ENCODE measurements at places on chromosomes 6 and 20.
A peak's percentile ranks its signal among the peaks of the same experiment; 100 is the strongest.

DNA sequence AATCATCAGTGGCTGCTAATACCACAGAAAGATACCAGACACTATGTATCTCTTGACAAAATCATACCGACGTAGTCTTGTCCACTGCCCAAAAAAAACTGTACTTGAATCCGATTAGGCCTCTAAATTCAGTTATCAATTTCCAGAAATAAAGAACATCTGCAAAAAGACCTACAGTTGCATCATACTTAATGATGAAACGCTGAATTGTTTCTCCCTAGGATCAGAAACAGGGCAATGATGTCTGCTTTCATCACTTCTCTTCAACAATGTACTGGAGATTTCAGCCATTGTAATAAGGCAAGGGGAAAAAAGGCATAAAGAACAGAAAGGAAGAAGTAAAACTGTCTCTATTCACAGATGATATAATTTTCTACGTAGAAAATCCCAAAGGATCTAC, 152.0 kb downstream of the TASP1 start:
- no peak for DNase-seq

DNA sequence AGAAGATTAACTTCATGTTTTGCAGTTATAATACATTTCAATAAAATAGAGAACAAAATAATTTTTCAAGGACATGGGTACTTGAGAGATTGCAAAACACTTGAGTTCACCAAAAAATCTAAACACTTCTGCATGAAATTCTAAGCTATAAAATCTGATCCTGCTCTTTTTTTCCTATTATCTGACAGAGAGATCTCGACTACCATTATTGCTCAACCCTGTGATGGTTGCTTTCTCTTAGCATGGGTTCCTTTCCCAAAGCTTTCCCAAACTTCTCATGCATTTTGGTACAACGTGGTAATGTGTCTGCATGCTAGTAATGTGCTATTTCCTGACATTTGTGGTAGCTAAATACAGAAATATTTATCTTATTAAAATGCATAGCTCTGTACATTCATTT, 1243.1 kb upstream of the ADGRB3 start:
- DNase-seq, result no peak

- peak; percentile 26 for DNase-seq
Observed at GRCh38 chr6:99933129-99933528, 60.9 kb downstream of the MCHR2 start.

GRCh38 chr6:156781861-156782631, 4.9 kb downstream of the ARID1B start:
- DNase-seq, result no peak

DNA sequence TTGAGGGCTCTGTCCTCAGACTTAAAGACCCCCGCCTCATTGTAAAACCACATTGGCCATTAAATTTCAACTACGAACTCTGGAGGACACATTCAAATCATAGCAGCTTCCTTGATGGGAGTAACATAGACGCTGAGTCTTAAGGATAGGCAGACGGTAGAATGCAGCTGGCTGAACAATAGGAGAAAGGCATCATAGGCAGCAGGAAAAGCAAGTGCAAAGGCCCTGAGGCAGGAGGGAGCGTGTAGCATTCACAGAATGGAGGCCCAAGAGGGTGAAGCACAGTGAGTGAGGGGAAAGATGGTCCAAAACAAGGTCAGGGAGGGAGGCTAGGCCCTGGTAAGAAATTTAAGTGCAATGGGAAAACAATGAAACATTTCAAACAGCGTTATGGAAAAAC, 8.6 kb upstream of the PFDN4 start:
- DNase-seq, result no peak

DNA sequence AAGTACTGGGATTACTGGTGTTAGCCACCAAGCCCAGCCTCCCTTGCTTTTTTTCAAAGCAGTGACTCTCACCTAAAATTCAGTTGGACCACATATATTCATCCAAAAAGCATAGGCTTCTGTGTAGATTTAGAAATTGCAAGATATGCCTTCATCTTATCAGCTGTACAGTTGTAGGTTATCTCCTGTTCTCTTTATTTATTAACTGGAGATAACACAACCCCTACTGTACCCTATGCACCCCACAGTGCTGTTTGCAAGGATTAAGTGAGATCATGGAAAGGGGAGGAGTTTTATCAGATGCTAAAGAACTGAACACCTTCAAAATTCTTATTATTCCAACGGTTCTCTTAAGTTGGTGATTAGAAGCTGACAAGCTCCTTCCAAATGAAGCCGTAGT, 164.4 kb upstream of the JARID2 start:
- no peak for DNase-seq

DNA sequence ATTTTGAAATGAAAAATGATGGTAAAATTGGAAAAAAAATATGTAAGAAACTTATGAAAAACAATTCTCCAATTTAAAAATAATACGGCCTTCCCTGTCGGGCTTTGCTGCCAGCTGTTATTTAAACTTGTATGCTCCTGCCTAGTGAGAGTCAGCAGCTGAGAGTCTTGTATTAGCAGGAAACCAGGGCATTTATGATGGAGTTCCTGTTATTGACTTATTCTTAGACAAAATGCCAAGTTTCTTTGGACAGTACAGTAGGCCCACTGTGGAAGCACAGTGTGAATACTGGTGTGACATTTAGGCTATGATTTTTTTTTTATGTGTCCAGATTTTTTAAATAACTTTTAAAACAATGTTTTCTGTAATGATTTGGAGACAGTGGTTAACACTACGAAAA, 42.1 kb downstream of the GMDS start:
- no peak for DNase-seq

DNA sequence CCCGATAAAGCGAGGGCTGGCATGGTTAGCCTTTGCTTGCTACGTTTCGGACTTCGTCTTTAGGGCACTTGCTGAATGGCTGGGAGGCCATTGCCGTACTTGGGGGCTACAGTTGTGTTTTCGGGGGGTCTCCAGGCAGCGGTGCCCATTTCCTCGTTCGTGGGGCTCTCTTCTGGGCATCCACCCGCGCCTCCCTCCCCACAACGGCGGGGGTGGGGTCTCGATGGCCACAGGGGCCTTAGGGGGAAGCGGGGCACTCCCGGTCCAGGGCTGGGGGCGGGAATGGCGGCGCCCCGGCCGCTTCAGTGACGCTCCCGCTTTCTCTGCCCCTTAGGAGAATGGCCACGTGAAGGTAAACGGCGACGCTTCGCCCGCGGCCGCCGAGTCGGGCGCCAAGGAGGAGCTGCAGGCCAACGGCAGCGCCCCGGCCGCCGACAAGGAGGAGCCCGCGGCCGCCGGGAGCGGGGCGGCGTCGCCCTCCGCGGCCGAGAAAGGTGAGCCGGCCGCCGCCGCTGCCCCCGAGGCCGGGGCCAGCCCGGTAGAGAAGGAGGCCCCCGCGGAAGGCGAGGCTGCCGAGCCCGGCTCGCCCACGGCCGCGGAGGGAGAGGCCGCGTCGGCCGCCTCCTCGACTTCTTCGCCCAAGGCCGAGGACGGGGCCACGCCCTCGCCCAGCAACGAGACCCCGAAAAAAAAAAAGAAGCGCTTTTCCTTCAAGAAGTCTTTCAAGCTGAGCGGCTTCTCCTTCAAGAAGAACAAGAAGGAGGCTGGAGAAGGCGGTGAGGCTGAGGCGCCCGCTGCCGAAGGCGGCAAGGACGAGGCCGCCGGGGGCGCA, 2.4 kb downstream of the MARCKS start:
- peak; percentile 74 for DNase-seq

GRCh38 chr6:108167449-108168089, 1.7 kb downstream of the NR2E1 start:
- peak; percentile 77 for DNase-seq

- DNase-seq, result no peak
Observed at GRCh38 chr6:44050872-44051505, 76.3 kb downstream of the MRPL14 start.

GRCh38 chr20:52798124-52798523, 174.0 kb upstream of the TSHZ2 start:
- no peak for DNase-seq

DNA sequence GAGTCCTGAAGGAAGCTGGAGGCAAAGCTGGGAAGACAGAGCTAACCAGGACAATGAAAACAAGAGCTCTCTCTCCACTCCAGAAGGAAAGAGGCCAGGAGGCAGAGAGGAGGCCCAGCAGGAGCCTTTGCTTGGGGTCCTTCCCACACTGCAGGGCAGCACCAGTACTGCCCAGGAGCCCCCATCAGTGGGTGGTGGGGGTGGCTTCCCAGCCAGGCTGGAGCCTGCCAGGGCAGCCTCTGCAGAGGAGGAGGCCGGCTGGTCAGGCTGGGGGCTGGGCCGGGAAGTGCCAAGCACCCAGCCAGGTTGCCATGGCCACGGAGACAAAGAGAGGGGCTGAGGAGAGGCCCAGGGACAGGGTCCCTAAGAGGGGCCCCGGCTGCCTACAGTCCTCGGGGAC, 33.4 kb downstream of the PREX1 start:
- DNase-seq, result peak; percentile 51

GRCh38 chr20:24995741-24996448, 3.3 kb upstream of the APMAP start:
- no peak for DNase-seq

DNA sequence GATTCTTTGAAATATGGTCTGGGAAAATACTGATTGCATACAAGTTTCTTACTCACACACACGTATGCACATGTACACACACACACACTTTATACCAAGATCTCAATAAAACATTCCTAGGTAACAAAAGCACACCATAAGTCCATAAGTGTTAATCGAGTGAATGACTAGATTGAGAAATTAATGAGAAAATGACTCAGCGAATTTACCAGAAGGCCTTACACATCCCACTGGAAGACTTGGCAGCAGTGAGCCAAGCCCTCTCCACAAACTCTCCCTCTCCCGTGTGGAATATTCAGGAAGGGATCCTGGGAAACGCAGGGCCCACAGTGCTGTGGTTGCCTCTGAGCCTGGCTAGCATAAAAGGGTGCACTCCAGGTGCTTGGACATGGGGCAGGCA, 227.2 kb downstream of the LY86 start:
- no peak for DNase-seq

DNA sequence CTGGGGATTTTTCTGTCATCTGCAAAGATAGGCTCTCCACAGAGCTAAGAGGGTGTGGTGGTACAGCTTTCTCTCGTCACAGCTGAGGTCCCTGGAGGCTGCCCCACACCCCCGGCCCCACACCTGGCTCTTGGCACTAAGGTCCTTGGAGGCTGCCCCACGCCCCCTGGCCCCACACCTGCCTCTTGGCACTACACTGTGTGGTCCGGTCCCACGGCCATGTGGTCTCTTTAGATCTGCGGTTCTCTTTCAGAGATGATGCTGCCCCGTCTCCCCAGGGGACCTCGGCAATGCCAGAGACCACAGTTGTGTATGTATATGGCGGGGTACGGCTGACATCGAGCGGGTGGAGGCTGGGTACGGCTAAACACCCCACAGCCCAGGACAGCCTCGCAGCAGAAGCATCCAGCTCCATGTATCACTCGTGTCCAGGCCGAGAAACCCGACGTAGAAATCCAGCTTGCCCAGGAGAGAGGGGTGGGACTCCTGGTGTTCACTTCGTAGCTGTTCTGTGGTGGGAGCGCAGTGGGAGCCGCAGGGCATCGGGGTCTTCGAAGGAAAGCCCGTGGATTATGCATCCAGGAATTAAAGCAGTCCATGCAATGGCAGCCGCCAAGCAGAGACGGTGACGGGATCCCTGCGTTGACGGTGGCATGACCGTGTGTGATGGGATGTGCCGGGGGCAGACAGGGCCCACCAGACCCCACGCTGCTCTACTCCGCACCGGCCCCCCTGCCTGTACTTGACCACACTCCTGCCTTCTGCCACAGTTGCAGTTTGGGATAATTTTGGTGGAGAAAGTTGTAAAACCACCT, 292.1 kb downstream of the CDH4 start:
- DNase-seq, result no peak

GRCh38 chr20:755941-756340, 12.4 kb downstream of the SLC52A3 start:
- no peak for DNase-seq

GRCh38 chr20:330233-331149, 5.1 kb downstream of the SOX12 start:
- peak; percentile 77 for DNase-seq

GRCh38 chr6:100504786-100505737, 40.3 kb upstream of the SIM1 start:
- DNase-seq, result peak; percentile 94

- DNase-seq, result no peak
Observed at GRCh38 chr6:137736911-137737310, 130.1 kb upstream of the TNFAIP3 start.

DNA sequence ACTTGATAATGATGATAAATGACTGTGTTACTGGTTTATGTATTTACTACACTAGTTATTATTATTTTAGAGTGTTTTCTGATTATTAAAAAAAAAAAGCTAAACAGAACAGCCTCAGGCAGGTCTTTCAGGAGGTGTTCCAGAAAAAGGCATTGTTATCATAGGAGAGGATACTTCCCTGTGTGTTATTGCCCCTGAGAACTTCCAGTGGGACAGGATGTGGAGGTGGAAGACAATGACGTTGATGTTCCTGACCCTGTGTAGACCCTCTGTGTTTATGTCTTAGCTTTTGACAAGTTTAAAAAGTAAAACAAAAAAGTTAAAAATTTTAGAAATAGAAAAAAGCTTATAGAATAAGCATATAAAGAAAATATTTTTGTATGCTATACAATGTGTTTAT, 49.1 kb downstream of the NCOA7 start:
- no peak for DNase-seq

DNA sequence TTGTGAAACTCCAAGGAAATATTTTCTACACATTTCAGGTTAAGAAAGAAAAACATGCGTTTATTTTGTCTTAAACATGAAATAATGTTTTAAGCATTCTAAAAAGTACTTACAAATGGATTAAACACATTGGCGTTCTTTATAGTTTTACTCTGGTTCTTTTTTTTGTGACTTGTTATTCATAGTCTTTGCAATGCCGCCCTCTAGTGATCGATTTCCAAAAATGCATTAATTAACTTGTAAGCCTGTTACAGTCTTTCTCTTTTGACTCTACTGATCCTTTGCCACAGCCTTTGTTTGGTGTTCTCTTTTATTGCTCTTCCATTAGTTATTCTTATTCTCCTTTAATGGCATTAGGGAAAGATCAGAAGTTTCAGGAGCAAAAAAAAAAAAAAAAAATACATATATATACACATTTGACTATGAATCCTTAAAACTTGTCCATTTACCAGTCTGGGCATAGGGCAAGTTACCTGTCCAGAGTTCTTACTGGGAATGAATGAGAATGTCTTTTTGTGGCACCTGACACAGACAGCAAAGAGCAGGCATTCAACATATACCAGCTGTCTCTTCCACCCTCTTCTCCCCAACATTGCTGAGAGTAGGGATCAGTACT, 59.9 kb downstream of the MACROD2 start:
- peak; percentile 74 for DNase-seq

DNA sequence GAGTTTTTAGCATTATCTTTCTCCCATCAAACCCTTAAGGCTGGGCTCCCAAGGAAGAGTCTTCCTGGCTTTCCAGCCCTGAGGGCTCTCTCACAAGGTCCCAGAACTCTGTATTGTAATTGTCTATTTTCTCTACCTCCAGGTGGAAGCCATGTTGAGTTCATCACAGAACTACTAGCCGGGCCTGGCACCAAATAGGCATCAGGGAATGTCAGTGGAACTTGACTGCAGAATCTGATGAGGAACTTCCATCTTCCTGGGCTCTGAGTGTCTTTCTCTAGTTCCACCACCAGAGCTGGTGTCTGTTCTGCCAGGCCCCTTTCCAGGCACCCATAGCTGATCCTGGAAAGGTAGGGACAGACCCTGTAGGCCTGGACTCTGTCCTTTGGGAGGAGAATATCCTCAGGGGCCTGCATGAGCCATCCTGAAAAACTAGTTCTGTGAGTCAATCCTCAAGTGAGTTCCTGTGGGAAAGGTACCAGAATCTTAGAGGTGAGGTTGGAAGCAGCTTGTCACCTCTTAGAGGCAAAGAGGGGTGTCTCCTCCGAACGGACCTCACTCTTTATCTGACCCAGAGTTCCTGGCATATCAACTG, 11.1 kb upstream of the TOP1 start:
- no peak for DNase-seq

All from astrocyte of the hippocampus (primary cell).